ENCODE measurements at places on chromosomes 12 and 14.

DNA sequence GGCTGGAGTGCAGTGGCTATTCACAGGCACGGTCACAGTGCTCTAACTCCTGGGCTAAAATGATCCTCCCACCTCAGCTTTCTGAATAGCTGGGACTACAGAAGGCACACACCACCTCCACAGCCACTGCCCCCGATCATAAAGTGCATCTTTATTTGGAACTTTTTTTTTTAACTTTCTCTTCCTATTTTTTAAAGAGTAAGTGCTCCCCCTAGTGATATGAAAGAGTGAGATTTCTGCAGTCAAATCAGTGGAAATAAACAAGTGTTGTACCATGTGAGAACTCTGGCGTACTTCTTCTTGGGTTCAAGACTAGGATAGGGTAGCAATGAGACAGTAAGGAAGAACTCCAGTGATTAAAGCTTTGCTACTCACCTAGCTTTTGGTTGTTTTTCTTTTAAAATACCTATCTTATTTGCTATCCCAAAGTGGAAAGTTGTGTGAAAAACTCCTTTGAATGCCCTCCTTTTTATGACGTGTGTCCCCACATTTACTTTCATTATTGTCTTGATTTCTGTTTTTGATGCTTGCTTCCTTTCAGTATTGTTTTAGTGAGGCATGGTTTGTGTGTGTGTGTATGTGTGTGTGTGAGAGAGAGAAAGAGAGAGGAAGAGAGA is 6.6 kb downstream of the PPP4R4 start:
- DNase-seq: peak; percentile 33

GRCh38 chr14:72599579-72600470 is 294.1 kb downstream of the DPF3 start:
- no peak for DNase-seq

- no peak for DNase-seq
These were observed 95.3 kb downstream of the BCAT1 start for GRCh38 chr12:24853588-24853987.

- no peak for DNase-seq
These were observed 342.8 kb upstream of the DDHD1 start for GRCh38 chr14:53495846-53496343.

Measured in GM12864 (cell line).